Naive thymus-derived CD4-positive, alpha-beta T cell (primary cell): ENCODE measurements at places on chromosomes 6 and 20. TPM values are rescaled to one million over a fixed set of nuclear protein-coding genes. Genes with fewer than 3 reads are reported as not detected.

Gene KIAA0408
- 2.3 TPM for total RNA-seq

Gene BPIFB1
- total RNA-seq, result not detected

Gene COL11A2
- 0.93 TPM for total RNA-seq

Gene CCM2L
- not detected for total RNA-seq

Gene RBPJL
- 0.18 TPM in 1 of 2 replicates, not detected in the other for total RNA-seq

Gene ZNF343
- 7.5 TPM for total RNA-seq

DNA sequence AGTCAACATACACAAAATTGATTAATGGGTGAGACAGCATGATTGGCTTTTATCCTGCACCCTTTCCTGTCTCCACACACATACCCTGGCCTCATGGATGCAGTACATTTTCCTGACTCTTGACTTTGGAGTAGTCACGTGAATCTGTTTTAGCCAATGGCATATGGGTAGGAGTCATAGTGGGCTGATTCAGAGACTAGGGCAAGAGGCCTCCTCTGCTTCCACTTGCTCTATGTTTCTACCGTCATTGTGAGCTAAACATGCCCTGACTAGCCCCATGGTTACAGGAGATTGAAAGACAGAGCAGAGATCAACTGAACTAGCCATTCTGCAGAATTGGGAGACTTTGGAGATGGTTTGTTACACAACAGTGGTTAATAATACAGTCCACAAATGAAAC lies 850.0 kb downstream of the DHX35 start:
- DNase-seq, result no peak

DNA sequence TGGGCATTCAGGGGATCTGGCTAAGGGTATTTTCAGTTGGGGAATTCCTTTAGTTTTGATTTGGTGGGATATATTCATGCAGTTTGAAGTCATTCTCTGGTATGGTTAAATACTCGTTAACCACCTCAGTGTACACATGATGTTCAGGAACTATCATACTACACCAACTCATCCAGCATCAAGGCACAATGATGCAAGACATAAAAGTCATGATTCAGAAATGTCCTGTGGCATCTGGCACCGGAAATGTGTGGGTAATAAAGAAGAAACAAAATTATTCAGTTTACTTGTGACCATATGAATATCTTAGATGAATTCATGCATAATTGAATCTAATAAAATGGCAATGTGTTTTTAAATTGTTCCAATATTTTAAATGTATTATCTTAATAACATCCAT lies 129.0 kb upstream of the BMP5 start:
- no peak for DNase-seq

DNA sequence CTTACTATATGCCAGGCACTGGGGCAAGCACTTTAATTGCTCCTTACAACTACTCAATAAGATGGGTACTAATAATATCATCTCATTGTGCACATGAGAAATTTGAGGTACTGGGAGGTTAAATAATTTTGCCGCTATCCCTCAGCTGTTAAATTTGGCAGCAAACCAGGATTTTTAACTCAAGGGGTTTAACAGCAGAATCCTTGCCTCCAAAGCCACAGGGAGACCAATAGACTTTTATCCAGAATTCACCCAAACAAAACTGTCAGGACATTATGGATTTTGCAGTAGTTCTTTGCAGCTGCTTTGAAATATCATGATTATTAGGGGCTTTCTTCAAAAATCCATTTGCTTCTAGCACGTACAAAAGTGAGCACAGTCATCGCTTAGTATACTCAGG lies 136.2 kb downstream of the RPS12 start:
- DNase-seq, result no peak

- DNase-seq, result no peak
These were observed 448 bp upstream of the RNF114 start for GRCh38 chr20:49935746-49936152.

GRCh38 chr6:14520536-14520935 lies 403.0 kb downstream of the CD83 start:
- DNase-seq, result no peak

DNA sequence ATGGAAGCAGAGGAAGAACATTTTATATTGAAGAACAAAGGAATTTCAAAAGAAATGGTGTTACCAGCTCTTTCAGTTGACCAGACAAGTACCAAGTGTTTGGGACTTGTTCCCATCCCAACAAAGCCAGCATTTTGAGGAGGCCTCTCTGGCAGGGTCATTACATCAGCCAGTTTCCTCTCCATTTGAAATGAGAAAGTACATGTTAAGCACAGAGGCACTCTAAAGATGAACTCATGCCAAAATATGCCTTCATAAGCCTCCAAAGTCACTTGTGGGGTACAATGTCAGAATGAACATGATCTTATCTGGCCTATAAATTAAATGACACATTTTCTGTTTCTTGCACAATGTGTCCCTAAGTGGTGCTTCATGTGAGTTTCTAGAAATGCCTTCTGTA lies 223.9 kb downstream of the PRL start:
- no peak for DNase-seq

DNA sequence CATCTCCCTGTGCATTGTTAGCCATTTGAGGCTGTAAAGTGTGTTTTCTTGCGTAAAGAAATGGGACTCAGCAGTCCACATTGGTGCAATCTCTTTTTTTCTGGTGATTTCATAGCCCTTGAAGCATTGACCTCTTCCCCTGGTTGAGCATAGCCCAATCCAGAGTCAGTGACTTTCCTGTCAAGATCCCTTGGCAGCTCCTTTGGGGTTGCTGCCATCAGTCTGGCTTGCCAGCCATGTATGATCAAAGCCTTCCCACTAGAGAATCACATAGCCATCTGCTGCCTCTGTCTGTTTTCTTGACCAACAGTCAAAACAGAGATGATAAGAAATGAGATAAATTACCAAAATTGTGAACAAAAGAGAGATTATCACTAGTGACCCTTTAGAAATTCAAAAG lies 19.6 kb downstream of the HLA-A start:
- DNase-seq, result no peak

DNA sequence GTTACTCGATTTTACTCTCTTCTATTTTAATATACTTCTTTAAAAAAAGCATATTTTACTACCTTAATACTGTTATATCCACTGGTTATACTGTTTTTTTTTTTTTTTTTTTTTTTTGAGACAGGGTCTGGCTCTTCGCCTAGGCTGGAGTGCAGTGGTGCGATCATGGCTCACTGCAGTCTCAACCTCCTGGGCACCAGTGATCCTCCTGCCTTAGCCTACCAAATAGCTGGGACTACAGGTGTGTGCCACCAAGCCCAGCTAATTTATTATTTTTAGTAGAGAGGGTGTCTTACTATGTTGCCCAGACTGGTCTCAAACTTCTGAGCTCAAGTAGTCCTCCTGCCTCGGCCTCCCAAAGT lies 170.7 kb downstream of the DOK5 start:
- DNase-seq, result no peak

DNA sequence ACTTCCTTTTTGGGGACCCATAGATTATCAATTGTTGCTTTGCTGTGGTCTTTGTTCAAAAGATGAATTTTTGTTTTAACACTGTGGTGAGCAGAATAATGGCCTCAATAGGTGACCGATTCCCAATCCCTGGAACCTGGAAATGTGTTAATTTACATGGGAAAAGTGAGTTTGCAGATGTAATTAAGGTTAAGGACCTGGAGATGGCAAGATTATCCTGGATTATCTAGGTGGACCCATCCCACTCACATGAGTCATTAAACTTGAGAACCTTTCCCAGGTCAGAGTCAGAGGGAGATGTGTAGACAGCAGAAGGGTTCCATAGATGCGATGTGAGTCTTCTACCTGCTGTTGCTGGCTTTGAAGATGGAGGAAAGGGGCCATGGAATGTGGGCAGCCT lies 36.2 kb upstream of the HBS1L start:
- DNase-seq, result no peak

- no peak for DNase-seq
These were observed 306.5 kb upstream of the SPTLC3 start for GRCh38 chr20:12702312-12702711.

GRCh38 chr6:13287104-13287503 lies 41.2 kb downstream of the TBC1D7 start:
- DNase-seq, result no peak

GRCh38 chr20:36093025-36093803 lies 61.3 kb upstream of the EPB41L1 start:
- peak; percentile 32 for DNase-seq

- no peak for DNase-seq
These were observed 193.4 kb downstream of the CDC5L start for GRCh38 chr6:44580901-44581300.
